Stimulated activated CD4-positive, alpha-beta T cell treated with anti-CD3 and anti-CD28 coated beads, TNF-alpha, amount 100 ng/mL, for 1 hour (primary cell): ENCODE measurements at places on chromosomes 1 and 21.

GRCh38 chr1:39173995-39174380, 30.5 kb upstream of the MACF1 start:
- DNase-seq: no peak

- DNase-seq: no peak
Measured at GRCh38 chr1:18725231-18725895, 94.7 kb downstream of the PAX7 start.

DNA sequence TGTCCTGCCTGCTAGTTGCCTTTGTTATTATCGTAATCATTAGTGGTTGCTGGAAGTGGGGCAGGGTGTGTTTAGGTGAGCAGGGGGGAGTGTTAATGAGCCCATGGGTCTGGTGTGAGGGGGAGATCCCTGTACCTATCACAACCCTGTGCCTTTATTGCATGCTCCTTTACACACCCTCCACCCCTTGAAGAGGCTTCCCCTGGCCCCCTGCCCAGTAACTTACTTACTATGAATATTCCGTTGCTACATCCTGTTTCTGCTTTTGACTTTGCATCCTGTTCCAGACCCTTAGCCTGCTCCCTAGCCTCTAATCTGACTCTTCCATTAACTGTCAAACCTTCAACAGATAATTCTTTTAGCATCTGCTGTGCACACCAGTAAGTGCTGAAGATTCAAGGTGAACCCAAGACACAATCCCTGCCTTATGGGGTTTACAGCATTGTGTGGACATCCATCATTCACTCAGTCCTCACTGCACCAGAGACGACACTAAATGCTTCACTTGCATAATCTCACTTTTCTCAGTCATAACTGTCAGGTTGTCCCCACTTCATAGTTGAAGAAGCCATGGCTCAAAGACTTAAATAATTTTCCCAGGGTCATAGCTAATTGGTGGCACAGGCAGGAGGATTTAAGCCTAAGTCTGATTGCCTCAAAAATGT, 47.9 kb downstream of the CDC7 start:
- no peak for DNase-seq

- DNase-seq: no peak
Measured at GRCh38 chr1:29465755-29466154, 229.4 kb downstream of the PTPRU start.

DNA sequence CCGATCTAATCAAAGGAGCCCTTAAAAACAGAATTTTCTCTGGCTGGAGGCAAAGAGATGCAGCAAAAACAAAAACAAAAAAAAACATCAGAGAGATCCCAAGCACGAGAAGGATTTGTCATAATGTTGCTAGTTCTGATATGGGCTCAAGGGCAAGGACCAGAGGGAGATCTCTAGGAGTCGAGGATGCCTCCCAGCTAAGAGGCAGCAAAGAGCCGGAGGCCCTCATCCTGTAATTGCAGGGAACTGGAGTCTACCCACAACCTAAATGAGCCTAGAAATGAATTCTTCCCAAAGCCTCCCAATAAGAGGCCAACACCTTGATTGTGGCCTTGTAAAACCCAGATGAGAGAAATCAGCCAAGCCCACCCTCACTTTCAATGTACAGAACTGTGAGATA, 12.0 kb downstream of the GNG12 start:
- no peak for DNase-seq

- DNase-seq: no peak
Measured at GRCh38 chr1:115547696-115548095, 94.1 kb upstream of the VANGL1 start.

- no peak for DNase-seq
Measured at GRCh38 chr1:204660509-204660908, 25.0 kb downstream of the LRRN2 start.

DNA sequence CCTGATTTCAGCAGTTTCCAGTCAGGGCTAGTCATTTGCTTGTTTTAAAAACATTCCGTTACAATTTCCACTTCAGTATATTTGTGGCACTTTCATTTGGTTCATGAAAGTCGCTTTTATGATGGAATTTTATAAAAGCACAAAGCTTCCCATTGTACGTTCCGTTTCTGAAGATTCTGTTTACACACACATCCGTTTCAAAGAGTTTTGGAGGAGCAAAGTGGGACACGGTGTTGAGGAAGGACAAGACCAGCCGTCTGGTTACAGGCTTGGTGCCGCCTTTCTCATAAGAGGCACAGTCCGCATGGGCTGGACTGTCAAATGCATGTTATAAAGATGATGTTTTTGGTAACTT, 60.3 kb downstream of the FAAP20 start:
- no peak for DNase-seq

DNA sequence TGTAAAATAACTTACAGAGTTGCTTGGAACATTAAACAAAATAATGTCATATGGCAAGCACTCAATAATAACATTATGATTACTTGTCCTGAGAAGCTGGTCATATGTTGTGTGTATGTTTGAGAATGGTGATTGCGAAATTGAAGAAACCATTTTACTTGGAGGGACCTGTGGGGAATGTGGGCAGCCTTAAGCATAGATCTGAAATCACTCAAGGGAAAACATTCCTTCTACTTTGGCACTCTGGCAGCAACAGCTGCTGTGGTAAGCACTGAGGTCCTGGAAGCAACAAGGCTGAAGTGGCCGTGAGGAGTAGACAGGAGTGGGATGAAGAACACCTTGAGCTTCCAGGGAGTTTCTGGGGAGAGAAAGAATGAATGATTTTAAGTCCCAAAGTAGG, 165.4 kb upstream of the ADAMTS5 start:
- DNase-seq: no peak

- no peak for DNase-seq
Measured at GRCh38 chr1:153567621-153568366, 2.1 kb upstream of the S100A2 start.

DNA sequence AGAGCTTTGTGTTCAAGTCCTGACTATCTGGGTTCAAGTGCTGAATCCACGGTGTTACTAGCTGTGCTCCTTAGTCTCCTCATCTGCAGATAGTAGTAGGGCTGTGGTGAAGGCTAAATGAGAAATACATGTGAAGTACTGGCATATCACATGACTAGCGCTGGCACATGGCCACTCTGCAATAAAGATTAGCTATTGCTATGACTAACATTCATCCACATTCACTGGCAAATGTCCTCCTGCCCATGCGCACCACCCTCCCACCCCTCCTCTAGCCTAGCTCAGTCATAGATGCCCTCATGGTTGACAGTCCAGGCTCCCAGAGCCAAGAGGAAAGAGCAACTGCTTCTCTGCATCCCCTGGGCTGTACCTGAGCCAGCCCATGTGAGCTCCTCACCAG, 8.5 kb upstream of the COL8A2 start:
- no peak for DNase-seq

DNA sequence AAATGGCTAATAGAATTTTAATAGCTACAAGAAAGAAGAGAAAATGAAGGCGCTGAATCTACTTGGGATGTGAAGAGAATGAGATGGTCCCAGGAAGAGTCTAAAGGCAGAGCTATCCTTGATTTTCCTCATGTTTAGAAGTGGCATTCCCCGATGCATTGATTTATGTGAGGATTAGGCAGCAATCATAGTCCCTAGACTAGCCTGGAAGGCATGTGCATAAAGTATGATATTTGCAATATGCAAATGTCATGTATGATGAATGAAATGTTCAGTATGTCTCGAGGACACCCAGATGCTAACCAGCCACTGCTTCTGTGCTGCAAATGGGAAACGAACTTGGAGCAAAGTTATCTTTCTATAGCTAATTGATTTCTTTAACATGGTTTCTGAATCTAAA, 641.5 kb upstream of the PLXNA2 start:
- DNase-seq: no peak

- no peak for DNase-seq
Measured at GRCh38 chr1:243260221-243260880, 4.5 kb downstream of the SDCCAG8 start.

GRCh38 chr1:171855381-171855780, 14.1 kb downstream of the DNM3 start:
- no peak for DNase-seq

- no peak for DNase-seq
Measured at GRCh38 chr1:25563330-25564215, 20.2 kb downstream of the LDLRAP1 start.

DNA sequence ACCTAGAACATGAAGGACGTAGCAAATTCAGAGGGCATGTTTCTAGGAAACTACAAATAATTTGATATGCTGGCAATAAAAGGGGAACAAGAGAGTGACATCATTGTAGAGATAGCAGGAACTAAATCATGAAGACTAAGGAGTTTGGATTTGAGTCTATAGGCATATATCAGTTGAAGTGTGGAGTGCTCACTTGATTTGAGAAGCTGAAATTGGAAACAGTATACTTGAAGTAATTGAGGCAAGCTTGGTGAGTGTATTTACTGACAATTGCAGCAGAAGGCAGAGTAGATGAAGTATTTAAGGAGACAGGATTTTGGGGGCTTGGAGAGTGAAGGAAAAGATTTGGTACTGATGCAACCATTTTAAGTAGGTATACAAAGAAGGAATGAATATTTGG, 6.4 kb upstream of the TMCO2 start:
- no peak for DNase-seq

DNA sequence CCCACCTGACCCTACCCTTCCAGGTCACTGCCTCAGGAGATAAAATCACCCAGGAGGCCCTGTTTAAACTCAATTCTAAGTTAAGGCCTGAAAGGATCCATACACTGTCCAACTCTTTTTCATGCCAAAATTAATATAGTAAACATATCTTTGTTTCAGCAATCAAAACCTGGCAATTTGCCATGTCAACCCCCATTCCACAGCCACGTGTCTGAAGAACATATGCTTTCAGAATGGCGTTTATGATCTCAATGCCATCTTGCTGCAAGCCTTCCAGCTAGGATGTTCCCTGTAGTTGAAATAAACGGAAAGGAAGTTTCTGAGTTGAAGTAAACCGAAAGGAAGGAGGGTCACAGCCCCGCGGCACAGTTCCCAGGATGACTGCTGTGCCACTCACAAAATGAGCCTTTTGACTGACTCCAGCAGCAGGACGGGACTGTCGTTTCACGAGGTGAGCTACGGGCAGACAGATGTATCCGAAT, 472.0 kb downstream of the SMYD3 start:
- no peak for DNase-seq

DNA sequence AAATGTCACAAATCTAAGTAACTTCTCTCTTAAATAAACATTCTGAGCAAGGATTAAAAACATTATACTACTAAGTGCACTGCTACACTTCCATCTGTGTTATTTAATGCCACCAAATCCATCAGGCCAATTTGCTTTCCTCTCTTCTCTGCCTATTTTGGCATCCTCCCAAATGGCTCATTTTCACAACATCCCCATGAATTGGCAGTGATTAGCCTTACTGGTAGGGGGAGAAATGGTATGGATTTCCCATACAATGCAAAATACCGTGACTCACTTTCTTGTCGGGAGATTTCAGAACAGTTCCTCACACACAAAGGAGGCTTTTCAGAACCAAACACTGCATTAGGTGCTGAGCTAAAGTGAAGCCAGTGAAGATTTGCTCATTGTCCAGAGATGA, 195.7 kb downstream of the MIS18A start:
- no peak for DNase-seq

DNA sequence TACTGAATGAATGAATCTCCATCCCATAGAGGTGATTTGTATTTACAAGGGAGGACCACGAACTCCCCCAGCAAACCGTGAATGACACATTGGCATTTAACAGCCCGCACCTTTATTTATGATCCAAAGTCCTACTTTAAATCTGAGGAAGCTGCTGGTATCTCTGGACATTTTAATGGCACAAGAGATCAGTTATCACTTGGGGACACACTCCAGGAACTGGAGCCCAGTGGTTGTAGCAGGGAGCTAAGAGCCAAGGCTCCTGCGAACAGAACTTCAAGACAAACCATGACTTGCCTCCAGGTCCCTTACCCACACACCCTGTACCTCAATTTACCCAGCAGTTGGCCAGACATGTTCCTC, 1.2 kb downstream of the CTNNBIP1 start:
- DNase-seq: no peak

DNA sequence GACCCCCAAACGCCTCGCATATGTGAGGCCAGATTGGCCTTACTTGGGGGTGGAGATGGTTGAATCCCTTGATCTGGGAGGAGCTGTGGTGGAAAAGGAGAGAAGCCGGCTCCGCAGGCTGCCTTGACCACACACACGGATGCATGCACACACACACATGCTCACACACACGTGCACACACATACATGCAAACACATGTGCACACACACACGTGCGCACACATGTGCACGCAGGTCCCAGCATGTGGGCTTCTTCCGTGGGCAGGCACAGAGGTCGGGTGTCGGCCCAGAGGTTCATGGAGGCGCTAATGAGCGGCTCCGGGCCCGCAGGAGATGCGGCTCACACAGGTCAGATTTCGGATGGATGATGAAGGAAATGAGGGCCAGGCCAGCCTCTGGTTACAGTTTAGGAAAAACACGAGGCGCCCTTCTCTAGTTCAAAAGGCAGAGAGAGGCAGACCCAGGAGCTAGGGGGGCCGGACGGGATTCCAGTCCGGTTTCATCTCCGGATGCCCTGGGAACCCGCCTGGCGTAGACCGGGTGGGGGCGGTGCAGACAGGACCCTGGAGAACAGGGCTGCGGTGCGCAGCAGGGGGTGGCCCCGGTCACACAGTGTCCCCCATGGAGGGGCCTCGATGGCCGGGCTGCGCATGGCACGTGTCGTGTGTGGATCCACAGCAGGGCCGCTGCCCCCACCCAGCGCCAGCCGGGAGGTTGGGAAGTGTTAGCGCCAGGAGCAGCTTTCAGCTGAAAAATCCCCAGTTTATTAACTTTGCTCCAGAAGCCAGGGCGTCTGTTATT, 91.1 kb upstream of the ACTRT2 start:
- no peak for DNase-seq

DNA sequence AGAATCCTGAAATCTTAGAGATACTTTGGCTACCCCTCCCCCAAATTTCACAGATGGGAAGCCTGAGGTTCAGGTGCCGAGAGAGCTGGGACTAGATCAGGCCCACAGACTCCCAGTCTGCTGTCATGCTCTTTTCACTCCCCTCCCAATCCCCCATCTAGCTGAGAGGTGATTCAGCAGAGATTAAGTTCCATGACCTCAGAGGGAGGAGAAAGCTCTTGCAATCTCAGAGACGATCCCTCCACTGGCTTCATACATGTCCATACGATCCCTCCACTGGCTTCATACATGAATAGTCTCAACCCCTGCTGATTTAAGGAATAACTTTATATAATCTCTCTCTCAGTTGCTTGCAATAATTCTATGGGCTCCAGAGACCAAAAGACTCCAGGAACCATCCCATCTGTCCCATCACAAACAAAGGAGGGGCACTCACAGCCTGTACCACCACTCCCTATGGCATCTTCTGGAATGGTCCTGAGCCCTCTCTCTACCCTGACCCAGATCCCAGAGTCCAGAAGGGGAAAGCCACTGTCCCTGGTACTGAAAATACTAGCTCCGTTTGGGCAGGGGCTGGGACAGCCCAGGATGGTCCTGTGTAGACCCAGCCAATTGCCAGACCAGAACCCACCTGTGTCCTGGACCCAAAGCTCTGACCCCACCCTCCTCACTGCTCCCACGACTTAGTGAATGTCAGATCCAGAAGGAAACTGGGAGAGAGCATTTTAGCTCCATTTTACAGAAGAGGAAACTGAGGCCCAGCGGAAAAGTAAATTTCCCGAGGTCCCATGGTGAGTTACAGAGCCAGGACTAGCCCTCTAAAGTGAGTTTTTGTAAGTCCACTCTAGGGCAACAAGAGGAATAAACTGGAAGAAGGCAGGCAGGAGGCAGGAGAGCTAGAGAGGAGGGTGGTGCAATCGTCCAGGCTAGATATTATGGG, 27.1 kb downstream of the RIMS3 start:
- no peak for DNase-seq
